Activated CD8-positive, alpha-beta memory T cell treated with anti-CD3 and anti-CD28 coated beads, Interleukin-2, amount 10 ng/mL, durations not matched to agents 7 days and 5 days (primary cell): ENCODE measurements at places on chromosomes 6 and 20.

DNA sequence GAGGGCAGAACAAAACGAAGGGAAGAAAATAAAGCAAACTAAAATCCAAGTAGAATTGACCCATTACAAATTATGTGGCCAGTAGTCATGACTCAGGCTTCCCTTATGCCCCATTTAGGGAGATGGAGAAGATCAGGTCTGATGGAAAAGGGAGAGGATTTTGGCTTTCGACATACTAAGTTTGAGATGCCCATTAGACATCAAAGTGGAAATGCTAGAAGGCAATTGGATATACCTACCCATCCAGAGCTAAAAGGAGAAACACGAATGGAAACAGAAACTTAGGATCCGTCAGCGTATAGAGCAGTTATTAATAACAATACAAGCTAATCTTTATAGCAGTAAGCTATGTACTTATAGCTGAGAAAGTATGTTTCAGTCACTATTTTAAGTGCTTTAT, 4.8 kb downstream of the TRPC4AP start:
- H3K27ac ChIP-seq, result peak overlapping the region; percentile 10
- H3K27me3 ChIP-seq, result no peaks in the 10 kb centered on the region
- peaks cover 21% of the 10 kb centered on the region for H3K36me3 ChIP-seq
- DNase-seq, result no peak
- H3K4me3 ChIP-seq, result peak overlapping the region; percentile 2

GRCh38 chr6:25193460-25194171, 85.6 kb upstream of the CARMIL1 start:
- no peak overlapping the region for H3K4me3 ChIP-seq
- DNase-seq, result no peak
- peaks cover 18% of the 10 kb centered on the region for H3K27me3 ChIP-seq
- H3K4me1 ChIP-seq, result no peaks in the 10 kb centered on the region

- H3K27ac ChIP-seq, result peak overlapping the region; percentile 81
- H3K4me1 ChIP-seq, result peaks cover 34% of the 10 kb centered on the region
- peaks cover 4% of the 10 kb centered on the region for H3K36me3 ChIP-seq
- no peaks in the 10 kb centered on the region for H3K27me3 ChIP-seq
- H3K4me3 ChIP-seq, result peak overlapping the region; percentile 78
- peak; percentile 70 for DNase-seq
Measured at GRCh38 chr6:156778454-156779205, 1.5 kb downstream of the ARID1B start.

DNA sequence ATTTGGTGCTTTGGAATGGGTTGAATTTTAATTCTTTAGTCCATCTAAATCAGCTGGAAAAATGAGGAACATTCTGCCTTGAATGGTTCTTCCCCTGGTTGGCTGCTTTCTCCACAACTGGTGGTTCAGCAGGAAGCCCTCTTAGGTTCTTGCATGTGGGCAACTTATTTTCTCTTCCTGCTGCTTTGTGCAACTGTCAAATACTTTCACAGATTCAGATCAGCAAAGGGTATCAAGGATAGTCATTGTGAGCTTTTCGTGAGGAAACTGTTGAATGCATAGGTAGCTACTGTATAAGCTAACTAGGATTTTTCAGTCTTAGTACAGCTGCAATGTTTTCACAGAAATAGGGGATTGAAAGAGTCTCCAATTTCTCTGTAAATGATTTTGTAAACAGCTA, 72.9 kb upstream of the MRAP2 start:
- peaks cover 64% of the 10 kb centered on the region for H3K36me3 ChIP-seq
- no peak overlapping the region for H3K27ac ChIP-seq
- no peaks in the 10 kb centered on the region for H3K27me3 ChIP-seq

- no peaks in the 10 kb centered on the region for H3K27me3 ChIP-seq
- no peak for DNase-seq
- H3K36me3 ChIP-seq, result peaks cover 36% of the 10 kb centered on the region
- peak overlapping the region; percentile 90 for H3K4me3 ChIP-seq
- peaks cover 28% of the 10 kb centered on the region for H3K4me1 ChIP-seq
Measured at GRCh38 chr6:37168811-37169495, 999 bp upstream of the PIM1 start.

- H3K27me3 ChIP-seq, result no peaks in the 10 kb centered on the region
- no peaks in the 10 kb centered on the region for H3K36me3 ChIP-seq
- H3K4me1 ChIP-seq, result no peaks in the 10 kb centered on the region
- no peak for DNase-seq
Measured at GRCh38 chr6:78614961-78615360, 252.4 kb upstream of the IRAK1BP1 start.

DNA sequence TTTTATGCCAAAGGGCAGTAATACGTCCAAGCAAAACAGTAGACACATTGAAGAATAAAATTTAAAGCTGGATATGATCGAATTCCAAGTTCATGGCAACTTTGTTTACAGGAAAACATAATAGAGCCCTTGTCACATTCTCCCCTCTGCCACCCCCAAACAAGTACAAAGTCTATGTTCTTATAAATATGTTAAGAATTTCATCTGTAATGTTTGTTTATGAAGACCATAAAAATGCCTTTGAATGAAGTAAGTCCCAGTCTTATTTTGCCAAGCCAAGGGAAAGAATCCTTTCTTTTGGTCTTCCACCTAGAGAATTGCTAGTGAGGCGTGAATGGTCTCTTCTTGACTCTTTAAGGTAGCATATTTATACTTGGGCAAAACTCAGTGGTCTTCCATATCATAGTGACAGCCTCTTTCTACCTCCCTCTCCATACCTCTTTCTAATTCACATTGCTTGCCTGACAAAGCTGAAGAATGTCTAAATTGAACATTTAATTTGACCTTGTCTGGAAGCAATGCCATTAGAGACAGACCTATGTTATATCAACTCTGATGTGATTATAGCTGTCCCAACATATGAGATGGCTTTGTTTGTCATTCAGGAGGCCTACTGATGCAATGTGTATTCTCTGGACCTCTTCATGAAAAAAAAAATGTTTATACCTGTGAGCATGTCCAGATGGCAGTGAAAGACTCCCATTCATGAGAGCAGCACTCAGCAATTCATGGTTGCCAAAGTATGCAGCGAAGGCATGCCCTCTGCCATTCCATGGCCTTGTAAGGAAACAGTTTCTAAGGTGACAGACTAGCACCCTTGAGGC, 70.6 kb upstream of the CCN2 start:
- H3K27ac ChIP-seq, result no peak overlapping the region
- no peaks in the 10 kb centered on the region for H3K36me3 ChIP-seq
- no peaks in the 10 kb centered on the region for H3K27me3 ChIP-seq
- no peak overlapping the region for H3K4me3 ChIP-seq

- no peak for DNase-seq
- no peak overlapping the region for H3K4me3 ChIP-seq
- no peaks in the 10 kb centered on the region for H3K36me3 ChIP-seq
- peaks cover 10% of the 10 kb centered on the region for H3K4me1 ChIP-seq
- no peaks in the 10 kb centered on the region for H3K27me3 ChIP-seq
- H3K27ac ChIP-seq, result no peak overlapping the region
Measured at GRCh38 chr6:52522655-52523054, 54.2 kb downstream of the TRAM2 start.

GRCh38 chr6:17277256-17277655, 3.9 kb upstream of the RBM24 start:
- H3K27me3 ChIP-seq, result peaks cover 54% of the 10 kb centered on the region
- H3K4me1 ChIP-seq, result peaks cover 8% of the 10 kb centered on the region
- no peak overlapping the region for H3K27ac ChIP-seq
- H3K4me3 ChIP-seq, result no peak overlapping the region
- no peaks in the 10 kb centered on the region for H3K36me3 ChIP-seq

DNA sequence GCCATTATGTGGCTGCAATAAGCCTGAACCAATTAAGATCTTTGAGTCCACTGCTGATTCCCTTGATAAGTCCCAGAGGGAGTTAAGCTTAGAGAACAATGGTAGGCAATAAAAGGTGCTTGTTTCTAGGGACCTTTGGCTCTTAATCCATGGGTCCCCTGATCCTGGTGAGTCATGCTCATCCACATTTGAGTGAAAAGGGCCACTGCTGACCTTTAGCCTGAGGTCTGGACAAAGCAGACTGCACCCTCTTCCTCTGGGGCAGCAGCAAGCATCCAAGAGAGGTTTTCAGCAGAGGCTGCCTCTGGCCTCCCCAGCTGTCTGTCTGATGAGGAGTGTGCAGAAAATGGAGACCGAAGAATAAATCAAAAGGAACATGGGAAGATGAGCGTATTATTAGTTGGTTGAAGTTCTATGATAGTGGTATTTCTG, 16.1 kb upstream of the SCGN start:
- H3K36me3 ChIP-seq, result no peaks in the 10 kb centered on the region
- H3K4me1 ChIP-seq, result no peaks in the 10 kb centered on the region
- no peak for DNase-seq
- peaks cover 38% of the 10 kb centered on the region for H3K27me3 ChIP-seq
- no peak overlapping the region for H3K4me3 ChIP-seq
- no peak overlapping the region for H3K27ac ChIP-seq

DNA sequence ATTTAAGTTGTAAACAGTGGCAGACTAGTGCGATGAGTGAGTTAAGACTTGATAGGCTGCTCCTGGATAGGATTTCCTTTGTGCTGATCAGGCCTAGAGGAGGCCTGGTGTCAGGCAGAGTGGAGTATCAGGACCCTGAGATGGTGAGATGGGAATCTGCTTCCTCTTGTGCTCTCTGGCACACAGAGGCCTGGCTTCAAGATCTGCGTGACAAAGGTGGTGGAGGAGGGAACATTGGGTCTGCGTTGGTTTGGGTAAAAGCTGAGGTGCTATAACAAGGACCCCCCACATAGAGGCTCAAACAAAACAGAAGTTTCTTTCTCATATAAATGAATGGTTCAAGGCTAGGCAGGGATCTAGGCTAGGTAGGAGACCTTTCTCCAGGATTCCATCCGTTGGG, 20.3 kb downstream of the SCAND1 start:
- no peak overlapping the region for H3K27ac ChIP-seq
- peaks cover 14% of the 10 kb centered on the region for H3K4me1 ChIP-seq
- H3K4me3 ChIP-seq, result no peak overlapping the region

DNA sequence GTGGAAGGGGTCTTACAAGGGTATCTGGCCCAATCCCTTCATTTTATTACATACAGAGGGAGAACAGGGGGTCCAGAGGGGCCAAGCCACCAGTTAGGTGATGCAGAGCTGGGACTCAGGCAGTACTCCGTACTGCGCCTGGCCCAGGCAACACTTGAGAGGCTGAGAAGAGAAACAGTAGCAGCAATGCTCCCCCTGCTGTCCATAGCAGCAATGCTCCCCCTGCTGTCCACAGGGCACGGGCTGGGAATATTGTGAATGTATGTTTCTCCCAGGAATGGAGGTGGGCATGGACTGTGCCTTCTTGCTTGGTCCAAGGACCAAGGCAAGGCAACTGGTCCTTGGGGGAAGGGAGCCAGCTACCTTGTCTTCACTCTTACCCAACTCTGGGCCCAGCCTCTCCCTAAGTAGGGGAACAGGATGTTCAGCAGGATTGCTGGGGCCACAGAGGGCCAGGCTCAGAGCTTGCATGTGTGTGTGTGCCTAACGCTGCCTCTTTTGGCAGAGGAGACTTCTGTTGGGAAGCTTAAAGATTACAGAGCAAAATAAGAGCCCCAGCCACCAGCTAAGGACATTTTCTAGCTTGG, 14.8 kb upstream of the FAM83C start:
- H3K4me1 ChIP-seq, result peaks cover 78% of the 10 kb centered on the region
- no peak overlapping the region for H3K4me3 ChIP-seq
- H3K36me3 ChIP-seq, result peaks cover 7% of the 10 kb centered on the region
- DNase-seq, result peak; percentile 54
- H3K27me3 ChIP-seq, result no peaks in the 10 kb centered on the region

DNA sequence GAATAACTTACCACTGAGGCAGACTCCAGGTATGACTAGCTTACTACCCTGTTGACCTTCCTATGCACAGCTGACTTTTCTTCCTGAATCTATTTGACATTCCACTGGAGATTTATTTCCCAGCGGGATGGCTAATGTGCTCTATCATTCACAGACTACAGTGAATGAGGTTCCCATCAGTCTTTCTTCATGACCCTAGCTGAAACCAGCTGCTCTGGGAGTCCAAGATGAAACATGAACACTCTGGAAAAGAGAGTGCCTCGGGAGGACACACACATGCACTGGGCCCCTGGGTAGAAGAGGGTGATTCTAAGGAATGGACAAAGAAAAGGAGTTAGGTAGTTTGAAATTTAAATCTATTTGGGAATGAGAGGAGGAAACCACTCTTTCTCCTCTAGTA, 82.6 kb upstream of the DST start:
- no peaks in the 10 kb centered on the region for H3K4me1 ChIP-seq
- H3K36me3 ChIP-seq, result no peaks in the 10 kb centered on the region

DNA sequence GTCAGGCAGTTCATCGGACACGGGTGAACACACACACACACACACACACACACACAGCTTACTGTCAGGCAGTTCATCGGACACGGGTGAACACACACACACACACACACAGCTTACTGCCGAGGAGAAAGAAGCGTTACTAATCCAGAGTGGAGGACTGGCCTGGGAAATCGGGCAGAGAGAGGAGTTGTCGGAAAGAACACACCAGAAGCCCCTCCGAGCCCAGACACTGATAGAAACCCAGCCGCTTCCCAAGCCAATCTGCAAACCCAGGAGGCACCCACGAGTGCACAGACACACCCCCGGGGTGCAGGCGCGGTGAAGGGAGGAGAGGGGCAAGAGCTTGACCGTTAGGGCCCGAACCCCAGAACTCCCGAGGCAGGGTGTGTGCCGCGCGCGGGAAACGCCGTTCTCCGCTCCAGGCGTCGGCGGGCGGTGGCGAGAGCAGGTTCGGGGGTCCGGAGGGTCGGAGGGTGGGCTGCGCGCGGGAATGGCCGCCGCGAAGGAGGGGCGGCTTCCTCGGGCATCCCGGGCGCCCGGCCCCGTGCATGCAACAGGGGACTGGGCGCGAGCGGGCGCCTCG, 636 bp downstream of the ELOVL2 start:
- peak overlapping the region; percentile 54 for H3K4me3 ChIP-seq
- no peak for DNase-seq
- H3K4me1 ChIP-seq, result peaks cover 12% of the 10 kb centered on the region
- H3K27ac ChIP-seq, result no peak overlapping the region
- peaks cover 77% of the 10 kb centered on the region for H3K27me3 ChIP-seq

GRCh38 chr6:72406517-72406916, 215.3 kb upstream of the KCNQ5 start:
- no peak overlapping the region for H3K27ac ChIP-seq
- no peak overlapping the region for H3K4me3 ChIP-seq
- no peaks in the 10 kb centered on the region for H3K36me3 ChIP-seq
- peaks cover 3% of the 10 kb centered on the region for H3K4me1 ChIP-seq
- peaks cover 15% of the 10 kb centered on the region for H3K27me3 ChIP-seq

- peaks cover 30% of the 10 kb centered on the region for H3K36me3 ChIP-seq
- H3K27me3 ChIP-seq, result peaks cover 20% of the 10 kb centered on the region
- H3K4me1 ChIP-seq, result peaks cover 76% of the 10 kb centered on the region
Measured at GRCh38 chr6:85452441-85452881, 2.6 kb downstream of the NT5E start.

DNA sequence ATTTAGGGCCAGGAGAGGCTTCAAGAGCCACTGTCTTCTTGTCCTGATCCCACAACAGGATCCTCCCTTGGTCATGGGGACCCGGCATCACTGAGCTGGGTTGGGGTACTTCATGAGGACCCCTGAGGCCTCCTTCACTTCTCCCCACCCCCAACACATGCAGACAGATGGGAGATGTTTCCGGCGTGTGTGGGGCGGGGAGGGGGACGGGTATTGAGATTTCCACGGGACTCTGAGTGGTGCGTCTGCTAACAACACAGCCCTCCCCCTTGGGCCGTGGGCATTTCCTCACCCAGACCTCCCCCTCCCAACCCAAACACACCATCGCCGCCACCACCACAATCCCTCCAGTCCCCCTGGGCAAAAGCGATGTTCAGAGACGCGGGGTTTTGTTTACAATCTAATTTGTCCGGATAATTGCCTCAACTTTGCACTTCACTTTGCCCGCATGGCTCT, 906 bp upstream of the FOXP4 start:
- H3K4me3 ChIP-seq, result peak overlapping the region; percentile 25
- H3K27ac ChIP-seq, result no peak overlapping the region
- no peaks in the 10 kb centered on the region for H3K36me3 ChIP-seq
